ENCODE measurements at places on chromosomes 2 and 18.

- DNase-seq: no peak
Measured at GRCh38 chr2:238387332-238387731, 39.4 kb upstream of the ASB1 start.

DNA sequence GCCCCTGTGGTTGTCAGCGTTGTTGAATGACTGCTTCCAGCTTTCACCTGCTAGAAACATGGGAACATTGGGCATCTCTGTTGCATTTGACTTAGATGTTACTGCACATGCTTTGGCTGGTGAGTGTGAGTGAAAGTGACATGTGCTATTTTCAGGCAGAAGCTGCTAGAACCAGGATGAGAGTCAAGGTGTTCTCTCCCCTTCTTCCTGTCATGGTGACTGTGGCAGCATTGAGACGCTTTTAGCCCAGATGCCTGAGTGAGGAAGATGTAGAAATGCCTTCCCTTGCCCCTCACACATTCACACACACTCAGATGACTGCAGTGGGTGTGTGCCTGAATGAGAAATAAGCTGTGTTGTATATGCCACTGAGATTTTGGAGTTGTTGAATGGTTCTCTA, 220.2 kb downstream of the PTPRM start:
- no peak for DNase-seq

DNA sequence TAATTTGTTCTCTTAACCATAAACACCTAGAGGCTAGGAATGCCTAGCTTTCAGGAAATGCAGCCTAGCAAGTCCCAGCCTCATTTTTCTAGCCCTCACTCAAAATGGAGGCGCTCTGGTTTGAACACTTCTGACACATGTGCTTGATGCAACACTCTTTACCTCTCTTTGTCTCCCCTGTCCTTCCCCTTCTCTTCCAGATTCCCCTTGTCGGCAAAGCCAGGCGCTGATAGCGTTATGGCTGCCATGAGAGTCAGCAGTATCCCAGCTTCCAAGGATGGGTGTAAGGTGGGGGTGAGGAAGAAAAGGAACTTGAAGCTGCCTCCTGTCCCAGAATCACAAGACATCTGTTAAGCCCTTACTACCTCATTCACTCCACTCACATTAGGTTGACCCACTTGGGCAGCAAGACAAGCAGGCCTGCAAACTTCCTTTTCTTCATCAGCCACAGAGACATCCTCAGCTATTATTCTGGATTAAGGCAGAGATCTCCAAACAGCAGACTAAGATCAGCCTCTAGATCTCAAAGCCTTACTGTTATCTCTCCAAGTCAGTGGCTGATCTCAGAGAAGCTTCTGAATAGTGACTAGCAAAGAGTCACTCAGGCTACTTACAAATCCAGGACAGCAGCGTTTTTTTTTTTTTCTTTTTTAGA, 1.9 kb upstream of the ST3GAL5 start:
- no peak for DNase-seq

GRCh38 chr2:105112345-105112744, 74.5 kb downstream of the MRPS9 start:
- no peak for DNase-seq

GRCh38 chr2:108169982-108170625, 69.7 kb upstream of the SULT1C3 start:
- peak; percentile 49 for DNase-seq

GRCh38 chr18:2310886-2311285, 260.4 kb downstream of the METTL4 start:
- no peak for DNase-seq

- DNase-seq: no peak
Measured at GRCh38 chr2:219611306-219611705, 13.6 kb downstream of the STK11IP start.

- DNase-seq: no peak
Measured at GRCh38 chr2:103896182-103896581, 957.7 kb upstream of the POU3F3 start.

DNA sequence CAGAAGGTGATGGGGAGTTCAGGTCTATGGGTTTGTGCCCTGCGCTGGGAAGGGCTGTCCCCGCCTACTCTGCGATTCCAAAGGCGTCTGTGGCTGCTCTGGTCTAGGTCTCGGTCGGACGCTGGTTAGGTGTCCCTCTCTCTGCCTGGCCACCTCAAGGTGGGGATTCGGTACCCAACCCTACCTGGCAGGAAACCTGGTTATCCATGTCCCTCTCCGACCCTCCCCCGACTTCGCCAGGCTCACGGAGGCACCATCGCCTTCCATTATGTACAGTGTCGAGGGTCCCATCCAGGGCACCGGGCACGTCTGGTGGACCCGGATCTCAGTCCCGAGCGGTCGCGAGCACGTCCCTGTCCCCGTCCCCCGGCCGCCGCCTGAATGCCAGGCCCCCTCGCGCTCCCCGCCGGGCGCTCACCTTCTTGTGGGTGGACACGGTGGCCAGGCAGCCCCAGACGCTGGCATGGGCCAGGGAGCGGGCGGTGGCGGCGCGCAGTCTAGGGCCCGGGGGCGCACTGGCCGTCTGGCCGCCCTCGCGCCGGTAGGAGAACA, 628 bp downstream of the CREG2 start:
- DNase-seq: no peak

- no peak for DNase-seq
Measured at GRCh38 chr2:106032676-106033075, 161.4 kb downstream of the UXS1 start.

GRCh38 chr2:233416706-233417105, 62.4 kb downstream of the DGKD start:
- no peak for DNase-seq

- peak; percentile 17 for DNase-seq
Measured at GRCh38 chr2:161946489-161947107, 127.4 kb downstream of the DPP4 start.

DNA sequence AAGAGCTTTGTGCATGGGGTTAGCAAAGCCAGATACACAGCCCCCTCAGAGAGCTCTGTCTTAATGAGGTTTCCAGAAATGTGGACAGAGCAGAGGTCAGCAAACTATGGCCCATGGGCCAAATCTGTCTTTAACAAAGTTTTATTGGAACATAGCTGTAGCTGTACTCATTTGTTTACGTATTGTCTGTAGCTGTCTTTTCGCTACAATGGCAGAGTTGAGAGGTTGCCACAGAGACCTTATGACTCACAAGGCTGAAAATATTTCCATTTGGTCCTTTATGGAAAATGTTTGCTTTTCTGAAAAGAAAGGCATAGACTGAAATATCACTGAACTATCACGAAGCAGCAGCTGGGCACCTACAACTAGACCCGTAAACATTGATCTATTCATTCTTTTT, 841.8 kb downstream of the SLC4A3 start:
- DNase-seq: no peak

DNA sequence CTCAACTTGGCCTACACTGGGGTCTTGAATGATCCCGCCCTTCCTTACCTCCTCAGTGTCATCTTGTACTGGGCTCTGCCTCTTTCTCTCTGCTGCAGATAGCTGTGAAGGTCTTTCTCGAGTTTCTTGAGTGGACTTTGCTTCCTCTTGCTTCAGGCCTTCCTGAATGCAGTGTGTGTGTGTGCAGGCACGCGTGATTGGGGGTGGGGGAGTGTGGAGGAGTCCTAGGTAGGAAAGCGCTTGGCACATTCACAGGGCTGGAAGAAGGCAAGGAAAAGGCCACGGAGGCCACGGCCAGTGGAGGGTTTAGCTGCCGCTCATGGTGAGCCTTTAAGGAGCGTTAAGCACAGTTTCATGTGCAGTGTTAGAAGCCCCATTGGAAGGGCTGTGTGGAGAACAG, 5.5 kb downstream of the RALB start:
- no peak for DNase-seq

GRCh38 chr18:48027401-48027963, 97.0 kb upstream of the SMAD2 start:
- no peak for DNase-seq

GRCh38 chr2:57296795-57297517, 749.6 kb upstream of the VRK2 start:
- no peak for DNase-seq

DNA sequence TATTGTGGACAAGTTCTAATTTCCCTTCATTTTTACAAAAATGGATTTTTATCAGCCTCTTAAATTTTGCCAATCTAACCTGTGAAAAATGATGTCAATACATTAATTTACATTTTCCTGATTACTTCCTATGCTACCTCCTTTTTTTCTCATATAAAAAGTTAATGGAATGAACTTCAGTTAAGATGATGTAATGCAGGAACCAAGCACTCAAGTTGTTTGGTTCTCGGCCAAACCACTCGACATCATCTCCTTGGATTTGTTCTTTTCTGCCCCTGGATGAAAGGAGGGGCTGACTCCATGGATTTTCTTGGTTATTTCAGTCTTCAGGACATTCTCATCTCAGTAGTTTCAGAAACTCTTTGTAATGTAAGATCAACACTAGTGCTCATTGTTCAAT, 253.1 kb upstream of the NXPH2 start:
- DNase-seq: no peak

- DNase-seq: no peak
Measured at GRCh38 chr18:36775396-36775795, 53.4 kb downstream of the TPGS2 start.

DNA sequence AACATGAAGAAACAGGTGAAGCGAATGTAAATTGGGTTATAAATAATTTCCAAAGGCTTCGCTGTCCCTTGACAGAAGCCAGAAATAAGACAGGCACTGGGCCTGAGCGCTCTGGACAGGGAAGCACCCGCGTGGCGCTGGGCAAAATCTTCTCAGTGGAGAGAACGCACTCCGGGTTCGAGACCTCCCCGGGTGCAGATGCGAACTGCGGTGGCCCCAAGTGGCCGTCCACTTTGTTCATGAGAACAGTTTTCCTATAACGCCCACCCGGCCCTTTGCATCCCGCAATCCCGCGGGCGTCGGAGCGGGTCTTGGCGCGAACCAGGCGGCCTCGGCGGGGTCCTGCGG, 651 bp upstream of the DPYSL5 start:
- peak; percentile 60 for DNase-seq

GRCh38 chr2:105929516-105929915, 184.8 kb downstream of the NCK2 start:
- DNase-seq: no peak

GRCh38 chr18:54692463-54692862, 101.4 kb downstream of the DYNAP start:
- no peak for DNase-seq

- DNase-seq: no peak
Measured at GRCh38 chr2:213861638-213862037, 549.2 kb upstream of the VWC2L start.

- no peak for DNase-seq
Measured at GRCh38 chr2:180559771-180560170, 420.6 kb upstream of the UBE2E3 start.

DNA sequence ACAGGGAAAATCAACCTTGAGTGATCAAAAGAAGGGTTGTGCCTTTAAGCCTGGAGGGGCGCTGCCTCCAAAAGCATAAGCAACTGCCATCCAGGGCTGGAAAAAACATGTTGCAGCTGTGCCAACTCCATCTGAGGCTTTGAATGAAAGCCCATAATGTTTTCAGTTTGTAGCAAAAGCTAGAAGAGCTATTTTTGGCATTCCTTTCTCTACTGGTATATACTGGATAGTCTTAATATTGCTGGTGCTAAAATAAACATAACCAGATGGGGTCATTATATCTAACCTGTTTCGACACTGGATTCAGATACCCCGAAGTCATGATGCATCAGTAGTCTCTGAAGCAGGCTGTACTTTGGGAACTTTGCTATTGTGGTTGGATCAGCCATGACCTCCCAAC, 25.1 kb downstream of the ANXA4 start:
- DNase-seq: no peak

DNA sequence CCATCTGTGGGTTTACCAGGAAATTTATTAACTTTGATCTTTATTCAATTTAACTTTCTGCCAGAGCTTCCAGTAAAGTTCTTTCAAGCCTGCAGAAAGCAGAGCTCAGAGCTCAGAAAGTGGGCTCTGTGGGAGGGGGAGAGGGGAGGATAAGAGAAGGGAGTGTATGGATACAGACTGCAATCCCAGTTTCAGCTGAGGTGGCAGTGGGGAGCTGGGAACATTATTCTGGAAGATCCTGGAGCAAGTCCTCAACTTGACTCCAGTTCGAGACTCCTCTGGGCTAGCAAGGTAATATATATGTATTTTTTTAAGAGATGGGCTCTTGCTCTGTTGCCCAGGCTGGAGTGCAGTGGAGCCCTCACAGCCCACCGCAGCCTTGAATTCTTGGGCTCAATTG, 108.9 kb upstream of the NABP1 start:
- DNase-seq: no peak

- no peak for DNase-seq
Measured at GRCh38 chr18:22471546-22472131, 53.9 kb upstream of the CTAGE1 start.

Measured in SK-N-DZ (cell line).